ENCODE measurements at places on chromosomes 16 and 17.

DNA sequence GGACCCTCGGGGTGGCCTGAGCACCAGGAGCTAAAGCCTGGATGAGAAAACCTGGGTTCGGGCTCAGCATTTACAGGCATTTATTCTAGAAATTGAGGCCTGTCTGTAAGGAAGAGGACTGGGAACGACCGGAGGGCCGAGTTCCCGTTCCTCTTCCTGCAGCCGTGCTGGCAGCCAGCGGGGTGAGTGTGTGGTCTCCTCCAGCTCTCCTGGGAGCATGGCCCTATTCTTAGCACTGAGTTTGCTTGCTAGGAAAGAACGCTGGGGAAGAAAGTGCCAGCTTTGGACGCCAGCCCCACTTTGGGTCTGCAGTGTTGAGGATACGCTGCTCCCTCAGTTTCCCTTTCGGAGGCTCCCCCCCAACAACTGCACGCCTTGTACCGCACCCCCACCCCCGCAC lies 49.6 kb downstream of the MGAT5B start:
- no peak for DNase-seq

- no peak for DNase-seq
These were observed 258.3 kb downstream of the RBFOX1 start for GRCh38 chr16:7590934-7591333.

DNA sequence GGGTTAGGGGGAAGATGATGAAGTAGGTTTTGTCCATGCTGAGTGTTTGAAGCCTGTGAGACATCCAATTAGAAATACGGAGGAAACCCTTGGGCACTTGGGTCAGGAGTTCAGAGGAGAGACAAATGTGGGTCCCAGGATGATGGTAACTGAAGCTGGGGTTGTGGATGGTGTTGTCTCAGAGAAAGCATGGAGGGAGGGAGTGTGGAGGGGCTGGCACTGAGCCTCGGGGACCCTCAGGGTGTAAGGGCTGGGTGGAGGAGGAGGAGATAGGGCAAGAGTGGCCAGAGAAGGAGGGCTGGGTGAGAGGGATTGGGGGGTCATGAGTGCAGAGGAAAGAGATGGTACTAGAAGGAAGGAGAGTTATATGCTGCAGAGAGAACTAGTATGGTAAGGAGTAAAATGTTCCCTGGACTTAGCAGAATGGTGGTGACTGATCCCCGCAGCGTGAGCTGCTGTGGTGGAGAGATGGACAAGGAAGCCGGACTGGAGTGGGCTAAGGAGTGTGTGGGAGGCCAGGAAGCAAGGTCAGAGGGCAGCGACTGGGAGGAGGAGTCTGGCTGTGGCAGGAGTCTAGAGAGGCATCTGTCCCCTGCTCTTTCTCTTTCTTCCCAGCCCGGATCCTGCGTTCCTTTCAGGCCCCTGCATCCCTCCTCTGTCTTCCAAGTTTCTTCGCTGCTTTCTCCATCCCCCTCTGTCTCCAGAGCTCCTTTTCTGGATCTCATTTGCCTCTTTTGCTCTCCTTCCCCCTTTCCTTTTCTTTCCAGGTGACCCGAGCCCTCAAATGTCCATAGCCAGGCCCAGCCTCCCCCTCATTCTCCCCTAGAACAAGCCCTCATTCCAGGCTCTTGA lies 3.9 kb upstream of the COL1A1 start:
- no peak for DNase-seq

GRCh38 chr16:8851761-8852403 lies 16.9 kb downstream of the CARHSP1 start:
- DNase-seq: no peak
